ENCODE measurements at places on chromosomes 11 and 22.

DNA sequence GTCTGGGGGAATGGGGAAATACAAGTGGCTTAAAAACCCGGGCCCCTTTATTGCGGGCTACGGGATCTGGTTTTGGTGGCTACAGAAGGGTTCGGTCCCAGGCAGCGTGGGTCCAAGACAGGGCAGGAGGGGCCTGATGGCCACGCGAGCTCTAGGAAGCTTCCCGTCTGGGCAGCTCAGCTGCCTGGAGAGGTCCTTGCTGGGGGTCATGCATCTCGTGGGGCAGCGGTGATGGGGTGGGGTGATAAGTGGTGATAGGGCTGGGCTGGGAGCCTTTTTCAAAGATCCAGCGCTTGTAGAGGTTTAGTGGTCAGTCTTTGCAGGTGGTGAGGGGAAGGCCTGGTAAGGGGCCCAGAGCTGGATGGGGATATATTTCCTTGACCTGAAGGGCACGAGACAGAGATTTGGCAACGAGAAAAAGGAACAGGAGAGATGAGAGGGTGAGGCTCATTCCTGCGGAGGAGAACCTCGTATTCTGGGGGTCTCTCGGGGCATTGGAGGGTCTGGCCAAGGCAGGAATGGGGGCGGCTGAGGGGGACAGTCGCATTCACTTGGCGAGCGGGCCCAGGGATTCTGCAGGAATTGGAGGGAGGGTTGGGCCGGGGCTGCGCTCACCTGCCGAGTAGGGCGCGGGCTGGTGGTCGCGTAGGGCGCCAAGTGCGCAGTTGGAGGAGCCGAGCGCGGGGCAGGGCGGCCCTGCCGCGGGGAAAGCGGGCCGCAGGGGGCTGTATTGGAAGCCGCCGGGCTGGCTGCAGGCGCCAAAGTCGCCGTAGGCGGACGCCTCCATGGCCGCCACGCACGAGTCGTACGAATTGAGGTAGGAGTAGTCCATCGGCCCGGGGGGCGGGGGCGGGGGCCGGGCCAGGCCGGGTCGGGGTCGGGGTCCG, 560 bp downstream of the PHOX2A start:
- DNase-seq: no peak

DNA sequence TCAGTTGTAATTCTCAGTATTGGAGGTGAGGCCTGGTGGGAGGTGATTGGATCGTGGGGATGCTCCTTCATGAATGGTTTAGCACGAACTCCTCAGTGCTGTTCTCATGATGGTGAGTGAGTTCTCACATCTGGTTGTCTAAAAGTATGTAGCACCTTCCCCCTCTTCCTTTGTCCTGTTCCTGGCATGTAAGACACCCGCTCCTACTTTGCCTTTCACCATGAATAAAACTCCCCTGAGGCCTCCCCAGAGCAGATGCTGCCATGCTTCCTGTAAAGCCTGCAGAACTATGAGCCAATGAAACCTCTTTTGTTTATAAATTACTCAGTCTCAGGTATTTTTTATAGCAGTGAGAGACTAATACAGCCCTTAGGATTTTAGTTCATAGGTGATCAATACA, 191.5 kb downstream of the MAML2 start:
- no peak for DNase-seq

DNA sequence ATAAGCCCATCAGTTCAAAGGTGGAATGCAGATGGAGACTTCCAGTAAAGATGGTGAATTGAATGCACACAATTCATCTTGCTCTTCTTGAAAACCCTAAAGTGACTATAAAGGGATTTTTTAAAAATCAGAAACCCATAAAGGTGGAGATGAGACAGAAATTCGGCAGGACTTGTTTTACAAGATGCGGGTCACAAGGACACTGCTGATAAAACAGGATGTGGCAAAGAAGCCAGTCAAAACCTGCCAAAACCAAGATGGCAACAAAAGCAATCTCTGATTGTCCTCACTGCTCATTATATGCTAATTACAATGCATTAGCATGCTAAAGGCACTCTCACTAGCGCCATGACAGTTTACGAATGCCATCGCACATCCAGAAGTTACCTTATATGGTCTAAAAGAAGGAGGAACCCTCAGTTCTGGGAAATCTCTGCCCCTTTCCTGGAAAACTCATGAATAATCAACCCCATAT, 137.1 kb downstream of the NECTIN1 start:
- no peak for DNase-seq

DNA sequence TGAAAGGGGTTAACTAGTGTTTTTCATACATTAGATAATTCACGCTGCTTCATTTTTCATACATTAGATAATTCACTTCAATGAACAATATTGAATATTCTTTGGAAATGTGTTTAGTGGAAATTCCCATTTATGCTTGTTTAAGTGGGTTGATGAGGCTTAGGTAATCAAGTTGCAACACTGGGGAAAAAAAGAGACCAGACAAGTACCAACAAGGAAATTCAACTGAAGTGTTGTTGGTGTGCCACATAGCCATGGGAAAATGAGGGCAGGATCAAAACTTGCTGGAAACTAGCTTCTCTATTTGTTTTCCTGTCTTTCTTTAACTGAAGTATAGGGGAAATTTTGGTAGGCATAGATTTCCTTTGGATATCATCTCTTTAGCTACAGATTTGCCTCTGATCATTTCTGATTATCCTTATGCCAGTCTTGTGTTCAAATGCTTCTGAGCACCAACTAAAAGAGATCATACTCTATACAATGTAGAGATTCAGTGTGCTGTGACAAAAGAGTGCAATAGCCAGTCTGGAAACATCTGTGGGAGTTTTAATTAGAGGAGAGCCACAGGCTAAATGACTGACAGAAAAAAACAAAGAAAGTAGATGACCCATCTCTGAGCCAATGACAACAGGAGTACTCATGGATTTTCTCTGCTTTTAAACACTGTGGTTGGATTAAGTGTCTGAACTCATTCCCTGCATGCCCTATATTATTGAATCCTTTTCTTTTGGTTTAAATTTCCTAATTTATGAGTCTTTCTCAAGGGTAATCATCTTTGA, 67.6 kb upstream of the CTSC start:
- DNase-seq: no peak

- no peak for DNase-seq
Observed at GRCh38 chr11:99199341-99199740, 178.6 kb downstream of the CNTN5 start.

GRCh38 chr22:42169055-42169469, 38.5 kb upstream of the CYP2D6 start:
- peak; percentile 84 for DNase-seq

- no peak for DNase-seq
Observed at GRCh38 chr11:74877132-74877531, 71.8 kb downstream of the XRRA1 start.

DNA sequence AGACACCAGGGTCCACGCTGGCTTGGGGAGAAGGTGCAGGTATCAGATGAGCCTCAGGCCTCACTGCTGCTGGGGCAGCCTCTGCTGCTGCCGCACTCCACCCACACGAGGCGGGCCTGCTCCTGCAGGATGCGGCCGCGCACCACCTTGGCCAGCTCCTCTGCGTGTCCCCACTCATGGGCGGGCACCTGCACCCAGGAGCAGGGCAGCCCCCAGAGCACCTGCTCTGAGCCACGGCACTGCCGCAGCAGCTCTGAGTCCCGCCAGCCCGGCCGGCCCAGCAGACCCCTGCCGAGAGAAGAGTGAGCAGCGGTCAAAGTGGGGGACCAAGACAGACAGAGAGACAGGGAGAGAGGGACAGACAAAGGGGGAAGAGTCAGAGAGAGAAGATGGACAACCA, 4.9 kb upstream of the MFNG start:
- DNase-seq: no peak

DNA sequence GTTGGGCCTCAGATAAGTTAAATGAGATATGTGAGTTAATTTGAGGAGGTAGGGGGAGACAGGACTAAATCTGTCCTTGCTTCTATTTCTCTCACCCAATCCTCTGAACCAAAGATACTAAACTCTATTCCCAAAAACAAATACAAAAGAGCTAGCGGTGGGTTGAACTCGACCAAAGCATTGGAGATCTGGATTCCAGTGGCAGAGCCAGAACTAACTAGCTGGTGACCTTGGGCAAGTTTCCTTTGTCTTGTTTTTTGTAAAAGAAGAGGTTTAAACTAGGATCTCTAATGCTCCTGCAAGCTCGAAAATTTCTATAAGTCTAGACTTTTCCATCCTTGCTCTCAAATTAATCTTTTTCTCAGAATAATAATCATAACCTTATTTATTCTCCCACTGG, 1.5 kb downstream of the ME3 start:
- DNase-seq: no peak

Measured in SK-N-SH (cell line).